Ascending aorta (tissue), 2 donors: ENCODE measurements at places on chromosomes 16 and 17. TPM values are rescaled to one million over a fixed set of nuclear protein-coding genes. Genes with fewer than 3 reads are reported as not detected.
A peak's percentile ranks its signal among the peaks of the same experiment; 100 is the strongest.

G6PC1 gene
- total RNA-seq = not detected

DNA sequence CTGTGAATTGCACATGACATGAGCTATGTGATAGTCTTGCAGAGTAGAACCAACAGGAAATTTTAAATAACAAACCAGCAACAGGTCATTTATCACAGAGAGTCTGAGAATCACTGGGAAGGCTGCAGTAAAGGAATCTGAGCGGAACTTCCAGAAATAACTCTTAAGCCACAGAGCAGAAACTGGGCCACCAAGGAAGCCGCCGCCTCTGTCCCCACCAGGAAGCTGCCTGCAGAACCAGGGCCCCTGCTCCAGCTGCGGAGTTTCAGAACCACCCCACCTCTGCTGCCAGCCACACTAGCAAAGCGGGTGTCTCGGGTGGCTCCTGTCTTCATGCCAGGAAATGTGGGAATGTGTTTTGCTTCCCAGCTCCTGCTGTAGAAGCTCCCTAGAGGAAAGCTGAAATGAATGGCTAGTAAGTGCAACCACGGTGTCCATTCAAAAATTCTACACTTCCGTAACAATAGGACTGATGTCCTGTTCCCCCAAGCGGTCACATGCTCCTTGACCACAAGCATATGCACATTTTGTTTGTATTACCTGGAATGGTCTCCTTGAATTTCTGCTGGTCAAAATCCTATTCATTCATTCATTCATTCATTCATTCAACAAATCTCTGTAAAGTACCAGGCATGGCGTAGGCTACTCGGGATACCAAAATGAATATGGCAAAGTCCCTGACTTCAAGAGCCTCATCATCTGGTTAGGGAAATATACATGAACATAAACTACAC lies 7.7 kb upstream of the ITPRIPL2 start:
- no peak overlapping the region for H3K27ac ChIP-seq
- no peak overlapping the region for H3K4me3 ChIP-seq
- no peaks in the 10 kb centered on the region for H3K36me3 ChIP-seq
- no peaks in the 10 kb centered on the region for H3K4me1 ChIP-seq
- no peak for DNase-seq
- H3K27me3 ChIP-seq = no peaks in the 10 kb centered on the region

GRCh38 chr16:13178318-13178717 lies 276.9 kb downstream of the SHISA9 start:
- DNase-seq = no peak
- no peak overlapping the region for H3K27ac ChIP-seq
- no peaks in the 10 kb centered on the region for H3K27me3 ChIP-seq

DNA sequence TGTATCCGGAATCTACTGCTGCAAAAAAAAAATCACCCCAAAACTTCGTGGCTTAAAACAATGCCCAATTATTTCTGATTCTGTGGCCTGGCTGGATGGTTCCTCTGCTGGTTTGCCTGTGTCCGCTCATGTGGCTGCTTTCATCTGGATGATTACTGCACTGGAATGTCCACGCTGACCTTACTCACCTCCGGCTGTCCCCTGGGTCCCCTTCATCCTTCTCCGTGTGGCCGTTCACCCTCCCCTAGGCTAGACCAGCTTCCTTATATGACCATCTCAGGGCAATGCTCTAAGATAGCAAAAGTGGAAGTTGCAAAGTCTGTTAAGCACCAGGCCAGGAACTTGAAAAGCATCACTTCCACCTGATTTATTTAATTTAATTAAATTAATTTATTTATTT lies 31.4 kb upstream of the SPNS2 start:
- H3K4me3 ChIP-seq = no peak overlapping the region
- no peaks in the 10 kb centered on the region for H3K27me3 ChIP-seq
- no peaks in the 10 kb centered on the region for H3K4me1 ChIP-seq
- DNase-seq = no peak
- no peak overlapping the region for H3K27ac ChIP-seq

- H3K4me3 ChIP-seq = no peak overlapping the region
- no peaks in the 10 kb centered on the region for H3K36me3 ChIP-seq
- H3K4me1 ChIP-seq = no peaks in the 10 kb centered on the region
- no peak overlapping the region for H3K27ac ChIP-seq
- no peaks in the 10 kb centered on the region for H3K27me3 ChIP-seq
Observed at GRCh38 chr16:57084996-57085395, 7.4 kb upstream of the CPNE2 start.

CETP gene
- not detected for total RNA-seq

CTRB2 gene
- total RNA-seq = not detected

PPP1R27 gene
- not detected for total RNA-seq

GRCh38 chr16:49470513-49470991 lies 96.9 kb downstream of the C16orf78 start:
- no peak overlapping the region for H3K27ac ChIP-seq
- no peak for DNase-seq
- H3K27me3 ChIP-seq = no peaks in the 10 kb centered on the region
- H3K36me3 ChIP-seq = no peaks in the 10 kb centered on the region

AOC2 gene
- total RNA-seq = not detected

SECTM1 gene
- total RNA-seq = 49.5 TPM

- H3K27me3 ChIP-seq = no peaks in the 10 kb centered on the region
- no peaks in the 10 kb centered on the region for H3K36me3 ChIP-seq
- no peak for DNase-seq
- H3K4me3 ChIP-seq = no peak overlapping the region
Observed at GRCh38 chr16:26765087-26765486, 301.6 kb upstream of the C16orf82 start.

DNA sequence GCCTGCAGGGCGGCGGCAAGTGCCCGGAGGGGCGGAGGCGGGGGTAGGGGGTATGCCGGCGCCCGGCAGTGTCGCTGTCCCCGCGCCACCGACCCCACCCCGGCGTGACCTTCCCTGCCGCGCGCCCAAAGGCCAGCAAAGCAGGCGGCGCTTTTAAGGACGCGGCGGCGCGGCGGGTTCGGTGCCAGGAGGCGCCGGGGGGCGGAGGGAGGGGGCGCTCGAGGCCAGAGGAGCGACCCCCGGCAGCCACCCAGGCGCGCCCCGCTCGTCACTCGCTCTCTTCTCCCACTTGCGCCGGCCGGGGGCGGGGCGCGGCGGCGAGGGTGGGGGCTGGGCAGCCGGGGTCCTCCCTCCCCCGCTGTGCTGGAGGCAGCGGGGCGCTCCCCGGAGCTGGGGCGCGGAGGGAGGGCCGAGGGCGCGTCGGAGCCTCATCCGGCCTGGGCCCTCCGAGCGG lies 8.6 kb upstream of the BAHCC1 start:
- peaks cover 28% of the 10 kb centered on the region for H3K4me1 ChIP-seq
- no peaks in the 10 kb centered on the region for H3K27me3 ChIP-seq
- H3K27ac ChIP-seq = peak overlapping the region; percentile 93
- no peak for DNase-seq
- no peaks in the 10 kb centered on the region for H3K36me3 ChIP-seq

DNA sequence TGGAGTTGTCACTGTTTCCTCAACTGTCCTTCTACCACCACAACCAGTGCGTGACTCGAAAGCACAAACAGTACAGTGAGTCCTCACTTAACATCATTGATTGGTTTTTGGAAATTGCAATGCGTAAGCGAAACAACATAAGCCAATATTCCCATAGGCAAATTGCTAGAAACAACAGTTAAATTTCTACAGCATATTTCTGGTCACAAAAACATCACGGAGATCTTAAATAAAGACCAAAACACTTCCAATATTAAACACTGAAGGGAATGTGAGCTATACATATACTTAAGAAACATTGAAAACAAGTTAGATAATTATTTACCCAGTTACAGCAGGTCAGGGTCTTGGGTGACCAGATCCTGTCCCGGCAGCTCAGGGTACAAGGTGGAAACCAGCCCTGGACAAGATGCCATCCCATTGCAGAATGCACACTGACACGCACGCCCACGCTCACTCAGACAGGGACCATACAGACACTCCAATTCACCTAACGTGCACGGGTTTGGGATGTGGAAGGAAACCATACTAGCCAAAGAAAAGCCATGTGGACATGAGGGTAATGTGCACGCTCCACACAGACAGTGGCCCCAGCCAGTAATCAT lies 4.7 kb downstream of the SLC13A5 start:
- peaks cover 14% of the 10 kb centered on the region for H3K27me3 ChIP-seq
- no peaks in the 10 kb centered on the region for H3K4me1 ChIP-seq
- H3K36me3 ChIP-seq = no peaks in the 10 kb centered on the region
- peak; percentile 33 for DNase-seq
- H3K4me3 ChIP-seq = no peak overlapping the region
- no peak overlapping the region for H3K27ac ChIP-seq

DNA sequence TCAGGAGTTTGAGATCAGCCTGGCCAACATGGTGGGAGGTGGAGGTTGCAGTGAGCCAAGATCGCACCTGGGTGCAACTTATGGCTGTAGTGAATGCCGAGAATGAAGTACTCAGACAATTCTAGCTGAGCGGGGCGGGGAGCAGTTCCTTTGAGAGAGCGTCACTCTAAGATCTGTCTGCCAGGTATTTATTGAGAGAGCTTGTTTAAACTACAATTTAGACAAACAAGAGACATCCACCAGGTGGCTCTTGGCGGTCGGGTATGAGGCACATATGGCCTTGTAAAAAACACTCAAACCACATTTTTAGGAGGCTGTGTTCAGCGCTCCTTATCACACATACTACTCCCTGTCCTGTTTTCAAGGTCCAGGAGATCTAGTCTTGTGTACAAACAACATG lies 40.6 kb upstream of the CDH1 start:
- no peak for DNase-seq
- no peaks in the 10 kb centered on the region for H3K27me3 ChIP-seq
- H3K27ac ChIP-seq = no peak overlapping the region
- H3K4me1 ChIP-seq = no peaks in the 10 kb centered on the region

ADAD2 gene
- total RNA-seq = not detected

PITPNM3 gene
- 10.4 TPM for total RNA-seq

DNA sequence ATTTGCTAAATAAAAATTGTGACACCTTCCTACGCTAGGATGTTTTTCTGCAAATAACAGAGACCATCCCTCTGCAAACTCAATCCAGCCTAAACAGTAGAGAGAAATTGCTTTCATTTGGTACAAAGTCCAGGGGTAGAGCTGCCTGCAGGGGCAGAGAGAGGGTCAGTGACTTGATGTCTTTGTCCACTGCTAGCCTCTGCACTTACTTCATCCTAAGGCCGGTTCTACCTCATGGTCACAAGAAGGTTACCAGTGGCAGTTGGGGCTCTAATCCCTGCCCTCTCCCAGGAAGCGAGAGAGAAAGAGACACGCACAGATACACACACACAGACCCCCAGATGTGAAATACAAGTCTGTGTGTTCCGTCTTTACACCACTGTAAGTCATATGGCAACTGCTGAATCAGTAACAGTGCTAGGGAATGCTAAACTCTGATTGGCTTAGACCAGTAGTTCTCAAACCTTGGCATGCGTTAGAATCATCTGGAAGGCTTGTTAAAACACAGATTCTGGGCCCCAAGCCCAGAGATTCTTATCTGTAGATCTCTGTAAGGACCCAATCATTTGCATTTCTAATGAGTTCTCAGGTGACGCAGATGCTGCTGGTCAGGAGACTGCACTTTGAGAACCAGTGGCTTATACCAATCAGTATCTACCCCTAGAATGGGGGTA lies 13.1 kb upstream of the LPCAT2 start:
- no peaks in the 10 kb centered on the region for H3K4me1 ChIP-seq
- H3K27ac ChIP-seq = no peak overlapping the region
- no peaks in the 10 kb centered on the region for H3K27me3 ChIP-seq
- no peak for DNase-seq

SLFN5 gene
- total RNA-seq = 13.0 TPM

PRSS36 gene
- 1.4 TPM for total RNA-seq

GRCh38 chr16:78317564-78318240 lies 218.2 kb downstream of the WWOX start:
- no peak overlapping the region for H3K4me3 ChIP-seq
- H3K27me3 ChIP-seq = no peaks in the 10 kb centered on the region
- H3K36me3 ChIP-seq = no peaks in the 10 kb centered on the region
- DNase-seq = no peak
- H3K27ac ChIP-seq = no peak overlapping the region

DNA sequence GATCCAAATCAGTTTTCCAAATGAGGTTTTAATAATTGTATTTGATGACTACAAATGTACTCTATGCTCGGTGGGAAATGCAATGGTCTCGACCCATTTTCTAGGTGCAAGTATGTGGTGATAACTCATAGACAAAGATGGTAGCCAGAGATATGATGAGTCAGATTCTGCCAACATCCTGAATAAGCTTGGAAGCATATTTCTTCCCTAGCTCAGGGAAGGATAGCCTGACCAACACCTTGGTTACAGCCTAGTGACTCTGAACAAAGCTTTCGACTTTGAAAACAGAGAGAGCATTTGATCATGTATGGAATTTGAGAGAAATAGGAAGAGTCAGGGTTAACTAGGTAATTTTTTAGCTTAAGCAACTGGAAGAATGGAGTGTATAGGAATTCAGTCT lies 128.3 kb upstream of the MYOCD start:
- no peak for DNase-seq
- no peaks in the 10 kb centered on the region for H3K36me3 ChIP-seq
- H3K4me1 ChIP-seq = no peaks in the 10 kb centered on the region
- H3K27me3 ChIP-seq = no peaks in the 10 kb centered on the region

ATP2C2 gene
- not detected for total RNA-seq

PIRT gene
- total RNA-seq = not detected

GRCh38 chr17:68981288-68981687 lies 26.1 kb upstream of the ABCA8 start:
- no peaks in the 10 kb centered on the region for H3K27me3 ChIP-seq
- peak; percentile 13 for DNase-seq
- H3K27ac ChIP-seq = no peak overlapping the region
- H3K4me3 ChIP-seq = no peak overlapping the region
- no peaks in the 10 kb centered on the region for H3K36me3 ChIP-seq

- peak overlapping the region; percentile 88 for H3K27ac ChIP-seq
- peaks cover 41% of the 10 kb centered on the region for H3K4me1 ChIP-seq
- H3K4me3 ChIP-seq = peak overlapping the region; percentile 41
Observed at GRCh38 chr16:11783319-11784037, 13.6 kb downstream of the ZC3H7A start.

GRCh38 chr17:77420804-77421629 lies 280.2 kb downstream of the SEC14L1 start:
- H3K27ac ChIP-seq = no peak overlapping the region
- H3K36me3 ChIP-seq = no peaks in the 10 kb centered on the region
- DNase-seq = no peak
- H3K4me1 ChIP-seq = peaks cover 46% of the 10 kb centered on the region

GRCh38 chr16:54822492-54822891 lies 108.2 kb upstream of the IRX5 start:
- H3K27ac ChIP-seq = no peak overlapping the region
- H3K4me3 ChIP-seq = no peak overlapping the region
- no peaks in the 10 kb centered on the region for H3K4me1 ChIP-seq
- H3K27me3 ChIP-seq = no peaks in the 10 kb centered on the region

PITPNC1 gene
- 10.9 TPM for total RNA-seq

DNA sequence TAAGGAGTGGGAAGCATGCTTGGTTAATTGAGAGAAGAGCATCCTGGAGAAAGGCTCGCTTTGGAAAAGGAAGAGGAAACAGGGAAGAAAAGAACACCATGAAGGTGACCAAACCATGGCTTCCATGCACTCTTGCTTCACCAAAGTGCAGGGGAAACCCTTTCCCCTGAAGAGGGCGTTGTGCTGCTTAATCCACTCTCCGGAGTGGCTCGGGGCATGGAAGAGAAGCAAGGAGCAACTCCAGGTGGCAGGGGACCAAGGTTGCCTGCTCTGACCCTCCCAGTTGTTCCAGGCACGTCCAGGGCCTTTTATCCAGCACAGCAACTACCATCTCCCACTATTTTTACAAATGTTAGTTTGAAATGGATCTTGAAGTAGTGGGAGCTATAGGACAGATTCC lies 108.1 kb downstream of the STX8 start:
- no peaks in the 10 kb centered on the region for H3K36me3 ChIP-seq
- H3K4me3 ChIP-seq = no peak overlapping the region
- peaks cover 2% of the 10 kb centered on the region for H3K4me1 ChIP-seq
- DNase-seq = no peak
